Transverse colon (tissue), 4 donors: ENCODE measurements at places on chromosomes 13 and 19.
A peak's percentile ranks its signal among the peaks of the same experiment; 100 is the strongest.

DNA sequence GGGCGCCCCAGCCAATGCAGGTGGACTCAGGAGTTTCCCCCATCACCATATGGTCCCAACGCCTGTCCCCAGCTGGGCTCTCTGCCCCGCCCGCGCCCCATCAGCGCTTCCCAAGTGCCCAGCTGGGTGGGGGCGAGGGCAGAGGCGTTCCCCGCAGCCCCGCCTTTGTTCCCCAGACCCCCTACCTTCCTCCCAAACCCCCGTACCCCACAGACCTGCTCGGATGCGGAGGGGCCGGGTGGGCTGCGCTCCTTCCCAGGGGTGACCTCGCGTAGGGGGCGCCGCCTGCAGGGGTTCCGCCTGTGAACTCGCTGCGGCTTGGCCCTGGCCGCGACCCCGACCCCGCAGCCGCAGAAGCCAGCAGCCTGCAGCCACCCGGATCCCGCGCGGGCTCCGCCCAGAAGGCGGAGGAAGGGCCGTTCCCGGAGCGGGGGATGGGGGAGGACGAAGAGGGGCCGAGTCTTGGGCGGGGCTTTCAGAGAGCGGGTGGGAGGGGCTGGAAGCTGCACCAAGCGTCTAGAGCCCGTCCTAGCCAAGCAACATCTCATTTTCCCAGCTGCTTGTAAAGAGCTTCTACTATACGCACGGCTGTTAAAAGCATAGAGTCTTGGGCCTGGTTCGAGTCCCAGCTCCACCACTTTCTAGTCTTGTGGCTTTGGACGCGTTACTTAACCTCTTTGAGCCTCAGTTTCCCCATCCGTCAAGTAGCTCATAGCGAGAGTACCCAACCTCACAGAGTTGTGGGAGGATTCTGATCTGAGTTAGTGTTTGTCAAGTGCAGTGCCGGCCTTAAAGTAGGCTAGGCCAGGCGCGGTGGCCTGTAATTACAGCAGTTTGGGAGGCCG, at the start of gene RAB3D:
TSS of gene RAB3D (minus strand) at position 404 of the 845 bp plus-strand sequence. CDS start 2,258 bp downstream, outside the sequence.
- DNase-seq, result peak; percentile 96
- peaks cover 32% of the 10 kb centered on the region for H3K4me1 ChIP-seq
- H3K27ac ChIP-seq, result peak within 1 kb of the TSS; percentile 79
- H3K4me3 ChIP-seq, result peak within 1 kb of the TSS; percentile 81
- H3K36me3 ChIP-seq, result no peaks in the 10 kb centered on the region

GRCh38 chr19:31037286-31037980, 311.8 kb downstream of the TSHZ3 start:
- H3K27ac ChIP-seq, result no peak overlapping the region
- no peaks in the 10 kb centered on the region for H3K36me3 ChIP-seq
- no peaks in the 10 kb centered on the region for H3K4me1 ChIP-seq
- H3K4me3 ChIP-seq, result no peak overlapping the region

- no peak overlapping the region for H3K4me3 ChIP-seq
- H3K27me3 ChIP-seq, result peaks cover 34% of the 10 kb centered on the region
- no peak overlapping the region for H3K27ac ChIP-seq
- H3K36me3 ChIP-seq, result no peaks in the 10 kb centered on the region
- H3K4me1 ChIP-seq, result no peaks in the 10 kb centered on the region
Observed at GRCh38 chr13:101144808-101145419, 271.4 kb downstream of the NALCN start.

DNA sequence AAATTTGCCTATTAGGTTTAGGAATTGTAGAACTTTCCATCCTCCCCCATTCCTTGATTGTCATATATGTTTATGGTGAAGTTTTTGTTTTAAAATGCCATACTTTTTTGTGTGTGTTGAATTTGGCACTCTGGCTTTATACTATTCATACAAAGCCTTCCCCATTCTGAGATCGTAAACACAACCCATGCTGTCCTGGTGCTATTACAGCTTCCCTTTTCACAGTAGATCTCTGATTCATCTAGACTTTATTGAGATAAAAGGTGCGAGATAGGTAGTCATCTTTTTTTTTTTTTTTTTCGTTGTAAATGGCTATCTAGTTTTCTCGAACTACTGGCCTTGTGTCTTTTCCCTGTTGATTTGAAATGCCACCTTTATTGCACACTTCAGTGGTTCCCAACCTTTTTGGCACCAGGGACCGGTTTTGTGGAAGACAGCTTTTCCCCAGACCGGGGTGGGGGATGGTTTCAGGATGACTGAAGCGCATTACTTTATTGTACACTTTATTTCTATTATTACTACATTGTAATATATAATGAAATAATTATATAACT, 94.6 kb downstream of the LRCH1 start:
- no peaks in the 10 kb centered on the region for H3K36me3 ChIP-seq
- no peak for DNase-seq
- no peak overlapping the region for H3K4me3 ChIP-seq
- no peak overlapping the region for H3K27ac ChIP-seq
- H3K4me1 ChIP-seq, result no peaks in the 10 kb centered on the region

DNA sequence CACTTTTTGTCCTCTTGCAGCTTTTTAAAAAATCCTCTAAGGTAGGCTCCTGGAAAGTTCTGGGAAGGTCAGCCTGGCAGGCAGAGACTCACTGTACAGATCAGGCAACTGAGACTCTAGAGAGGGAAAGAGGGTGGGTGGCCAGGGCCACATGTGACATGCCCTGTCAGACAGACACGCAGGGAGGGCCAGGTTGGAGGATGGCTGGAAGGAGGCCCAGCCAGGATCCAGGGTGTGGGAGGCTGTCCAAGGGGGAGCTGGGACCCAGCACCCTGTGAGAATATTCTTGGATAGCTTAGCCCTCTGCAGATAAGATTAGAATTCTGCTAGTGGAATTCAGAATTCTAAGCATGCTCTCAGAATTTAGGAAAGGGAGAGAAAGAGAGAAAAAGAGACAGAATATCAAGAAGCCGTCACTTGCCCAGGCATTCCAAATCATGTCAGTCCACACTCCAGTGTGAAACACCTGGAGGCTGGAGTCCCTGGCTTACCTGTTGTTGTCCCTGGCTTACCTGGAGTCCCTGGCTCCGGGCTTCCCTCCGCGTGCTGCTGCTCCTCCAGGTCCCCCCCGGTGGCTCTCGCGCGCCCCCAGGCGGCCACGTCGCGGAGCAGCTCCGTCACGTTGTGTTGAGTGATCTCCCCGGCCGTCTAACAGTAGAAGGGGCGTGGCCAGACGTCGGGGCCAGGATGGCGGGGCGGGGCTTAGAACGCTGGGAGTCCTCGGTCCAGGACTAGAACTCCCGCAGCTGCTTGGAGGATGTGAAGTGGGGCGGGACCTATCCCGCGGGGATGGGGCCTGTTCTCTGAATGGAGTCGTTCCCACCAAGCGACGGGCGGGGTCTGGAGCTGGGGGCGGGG, 2.8 kb upstream of the TNNI3 start:
- no peak overlapping the region for H3K4me3 ChIP-seq
- no peak overlapping the region for H3K27ac ChIP-seq
- peak; percentile 91 for DNase-seq

- no peak for DNase-seq
- H3K36me3 ChIP-seq, result no peaks in the 10 kb centered on the region
- H3K27ac ChIP-seq, result no peak overlapping the region
Observed at GRCh38 chr13:79212064-79212619, 193.9 kb downstream of the RBM26 start.

DNA sequence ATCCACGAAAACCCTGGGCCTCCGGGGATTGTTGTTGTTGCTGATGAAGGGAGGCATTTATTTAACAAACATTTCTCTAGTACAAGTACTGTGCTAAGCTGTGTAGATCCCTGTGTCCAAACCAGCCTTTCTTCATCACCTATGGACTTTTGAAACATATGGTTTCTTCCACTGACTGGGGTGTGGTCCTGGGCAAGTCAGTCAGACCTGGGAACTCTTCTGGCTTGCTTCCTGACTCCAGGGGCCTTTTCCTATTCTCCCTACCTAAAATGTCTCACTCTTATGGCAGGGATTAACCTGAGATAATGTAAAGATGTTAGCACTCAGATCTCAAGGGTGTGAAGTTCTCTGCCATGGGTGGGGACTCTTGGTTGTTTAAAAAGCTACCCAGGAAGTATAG, 46.8 kb downstream of the EFNB2 start:
- H3K27me3 ChIP-seq, result no peaks in the 10 kb centered on the region
- no peak overlapping the region for H3K4me3 ChIP-seq
- peak overlapping the region; percentile 45 for H3K27ac ChIP-seq
- peaks cover 4% of the 10 kb centered on the region for H3K4me1 ChIP-seq
- DNase-seq, result no peak
- H3K36me3 ChIP-seq, result no peaks in the 10 kb centered on the region

- no peak overlapping the region for H3K27ac ChIP-seq
- no peaks in the 10 kb centered on the region for H3K36me3 ChIP-seq
- peaks cover 16% of the 10 kb centered on the region for H3K4me1 ChIP-seq
- peak overlapping the region; percentile 15 for H3K4me3 ChIP-seq
- peaks cover 72% of the 10 kb centered on the region for H3K27me3 ChIP-seq
- DNase-seq, result peak; percentile 72
Observed at GRCh38 chr19:19540064-19540714, 2.1 kb downstream of the CILP2 start.

- peak overlapping the region; percentile 97 for H3K27ac ChIP-seq
- no peaks in the 10 kb centered on the region for H3K36me3 ChIP-seq
- H3K4me1 ChIP-seq, result peaks cover 16% of the 10 kb centered on the region
- DNase-seq, result no peak
Observed at GRCh38 chr19:40778706-40779284, 748 bp downstream of the RAB4B start.

GRCh38 chr13:91216928-91217700, 130.4 kb upstream of the MIR17HG start:
- peaks cover 3% of the 10 kb centered on the region for H3K27me3 ChIP-seq
- H3K27ac ChIP-seq, result no peak overlapping the region
- H3K4me1 ChIP-seq, result no peaks in the 10 kb centered on the region
- no peak overlapping the region for H3K4me3 ChIP-seq

DNA sequence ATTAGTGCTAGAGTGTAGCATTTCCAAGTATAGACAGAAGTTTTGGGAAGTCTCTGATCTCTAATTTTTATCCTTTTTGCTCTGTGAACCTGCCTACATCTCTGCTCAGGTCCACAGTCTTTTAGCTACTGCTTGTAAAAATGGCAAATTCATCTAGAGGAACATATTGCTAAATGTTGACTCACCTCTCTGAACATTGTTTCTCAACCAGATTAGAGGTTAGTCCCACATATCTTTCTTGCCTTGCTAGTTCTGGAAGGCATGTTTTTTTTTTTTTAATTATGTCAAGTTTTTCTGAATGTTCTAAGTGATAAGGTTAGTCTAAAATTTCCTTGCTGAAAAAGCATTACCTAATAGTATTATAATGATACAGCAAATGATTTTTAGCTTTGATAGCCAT, 2889.6 kb upstream of the PCDH20 start:
- H3K27me3 ChIP-seq, result no peaks in the 10 kb centered on the region
- no peak overlapping the region for H3K27ac ChIP-seq
- no peak for DNase-seq
- H3K4me1 ChIP-seq, result no peaks in the 10 kb centered on the region

DNA sequence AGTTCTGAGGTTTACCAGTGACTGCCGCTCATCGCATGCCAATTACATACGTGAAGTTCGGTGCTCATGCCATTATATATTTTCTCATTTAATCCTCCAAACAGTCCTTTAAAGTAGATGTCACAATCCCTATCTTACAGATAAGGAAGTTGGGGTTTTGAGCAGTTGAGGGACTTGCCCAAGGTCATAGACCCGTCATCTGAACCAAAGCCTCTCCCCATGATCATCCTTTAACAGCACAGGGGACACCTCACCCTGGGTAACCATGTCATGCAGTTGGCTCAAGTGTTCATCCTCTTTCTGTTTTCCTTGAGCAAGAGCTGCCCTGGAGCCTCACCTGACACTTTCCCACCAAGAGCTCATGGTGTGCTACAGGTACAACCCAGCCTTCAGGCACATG, 69.1 kb downstream of the HSPH1 start:
- no peak for DNase-seq
- no peaks in the 10 kb centered on the region for H3K27me3 ChIP-seq
- no peaks in the 10 kb centered on the region for H3K36me3 ChIP-seq
- H3K27ac ChIP-seq, result no peak overlapping the region

DNA sequence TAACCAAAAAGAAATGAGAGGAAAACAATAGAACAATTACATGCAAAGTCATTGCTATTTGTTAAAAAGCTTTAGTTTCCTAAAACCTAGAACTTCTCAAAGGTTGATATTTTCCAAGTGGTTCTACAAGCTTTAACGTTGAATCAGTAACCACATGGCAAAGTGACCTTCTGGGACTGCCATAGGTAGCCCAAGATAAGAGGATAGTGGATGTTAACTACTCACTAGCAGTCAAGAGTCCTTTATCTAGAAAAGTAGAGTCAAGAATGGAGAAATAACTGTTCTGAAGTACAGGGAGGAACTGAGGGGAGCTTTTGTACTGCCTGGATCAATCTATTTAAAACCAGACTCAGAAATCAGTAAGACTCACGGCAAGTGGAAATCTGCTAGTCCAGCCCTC, 9.9 kb upstream of the SLC46A3 start:
- no peaks in the 10 kb centered on the region for H3K4me1 ChIP-seq
- no peak overlapping the region for H3K4me3 ChIP-seq
- DNase-seq, result no peak
- no peak overlapping the region for H3K27ac ChIP-seq
- no peaks in the 10 kb centered on the region for H3K27me3 ChIP-seq
- no peaks in the 10 kb centered on the region for H3K36me3 ChIP-seq

- H3K4me3 ChIP-seq, result no peak overlapping the region
- H3K27ac ChIP-seq, result no peak overlapping the region
- no peaks in the 10 kb centered on the region for H3K4me1 ChIP-seq
- no peaks in the 10 kb centered on the region for H3K36me3 ChIP-seq
- DNase-seq, result no peak
Observed at GRCh38 chr13:30845297-30846214, 60.5 kb upstream of the MEDAG start.

DNA sequence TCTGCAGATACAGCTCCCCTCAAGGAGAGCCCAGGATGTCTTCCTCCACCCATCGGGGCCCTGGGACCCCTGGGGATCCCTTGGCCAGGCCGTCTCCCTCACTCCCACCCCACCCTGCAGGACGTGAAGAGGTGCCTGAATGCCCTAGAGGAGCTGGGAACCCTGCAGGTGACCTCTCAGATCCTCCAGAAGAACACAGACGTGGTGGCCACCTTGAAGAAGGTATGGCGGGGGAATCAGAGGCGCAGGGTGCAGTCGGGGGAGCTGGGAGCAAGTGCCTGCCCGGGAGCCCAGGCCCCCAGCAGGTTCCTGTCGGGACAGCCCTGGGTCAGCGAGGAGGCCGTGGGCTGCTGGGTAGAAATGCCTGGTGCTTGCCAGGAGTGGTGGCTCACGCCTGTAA, 19.6 kb downstream of the PLIN4 start:
- H3K27me3 ChIP-seq, result no peaks in the 10 kb centered on the region
- no peak for DNase-seq
- H3K4me1 ChIP-seq, result no peaks in the 10 kb centered on the region
- no peak overlapping the region for H3K4me3 ChIP-seq
